ENCODE measurements at places on chromosomes 7 and 10.

GRCh38 chr7:130268463-130269317 lies 2.0 kb downstream of the CPA2 start:
- no peak for DNase-seq

DNA sequence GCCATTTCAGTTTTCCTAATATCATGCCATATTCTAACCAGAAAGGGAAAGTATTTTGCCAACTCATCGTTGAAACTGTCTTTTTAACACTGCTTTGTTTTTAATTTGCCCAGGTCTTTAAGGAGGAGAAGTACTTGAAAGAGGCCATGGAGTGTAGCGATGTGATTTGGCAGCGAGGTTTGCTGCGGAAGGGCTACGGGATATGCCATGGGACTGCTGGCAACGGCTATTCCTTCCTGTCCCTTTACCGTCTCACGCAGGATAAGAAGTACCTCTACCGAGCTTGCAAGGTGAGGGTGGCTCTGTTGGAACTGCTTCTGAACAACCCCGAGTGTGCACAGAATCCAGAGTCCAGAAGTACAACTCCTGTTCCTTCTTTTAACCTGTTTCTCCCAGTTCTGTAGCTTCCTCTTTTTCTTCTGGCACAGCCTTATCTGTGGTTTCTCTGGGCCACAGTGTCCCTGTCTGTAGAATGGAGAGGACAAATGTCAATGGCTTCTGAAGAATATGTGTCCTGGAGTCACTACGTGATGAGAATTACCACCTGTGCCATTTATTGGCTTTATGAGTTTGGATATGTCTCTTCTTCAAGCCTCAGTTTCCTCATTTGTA lies 60.1 kb downstream of the LANCL2 start:
- no peak for DNase-seq

GRCh38 chr7:787332-788240 lies 44.7 kb upstream of the SUN1 start:
- no peak for DNase-seq

DNA sequence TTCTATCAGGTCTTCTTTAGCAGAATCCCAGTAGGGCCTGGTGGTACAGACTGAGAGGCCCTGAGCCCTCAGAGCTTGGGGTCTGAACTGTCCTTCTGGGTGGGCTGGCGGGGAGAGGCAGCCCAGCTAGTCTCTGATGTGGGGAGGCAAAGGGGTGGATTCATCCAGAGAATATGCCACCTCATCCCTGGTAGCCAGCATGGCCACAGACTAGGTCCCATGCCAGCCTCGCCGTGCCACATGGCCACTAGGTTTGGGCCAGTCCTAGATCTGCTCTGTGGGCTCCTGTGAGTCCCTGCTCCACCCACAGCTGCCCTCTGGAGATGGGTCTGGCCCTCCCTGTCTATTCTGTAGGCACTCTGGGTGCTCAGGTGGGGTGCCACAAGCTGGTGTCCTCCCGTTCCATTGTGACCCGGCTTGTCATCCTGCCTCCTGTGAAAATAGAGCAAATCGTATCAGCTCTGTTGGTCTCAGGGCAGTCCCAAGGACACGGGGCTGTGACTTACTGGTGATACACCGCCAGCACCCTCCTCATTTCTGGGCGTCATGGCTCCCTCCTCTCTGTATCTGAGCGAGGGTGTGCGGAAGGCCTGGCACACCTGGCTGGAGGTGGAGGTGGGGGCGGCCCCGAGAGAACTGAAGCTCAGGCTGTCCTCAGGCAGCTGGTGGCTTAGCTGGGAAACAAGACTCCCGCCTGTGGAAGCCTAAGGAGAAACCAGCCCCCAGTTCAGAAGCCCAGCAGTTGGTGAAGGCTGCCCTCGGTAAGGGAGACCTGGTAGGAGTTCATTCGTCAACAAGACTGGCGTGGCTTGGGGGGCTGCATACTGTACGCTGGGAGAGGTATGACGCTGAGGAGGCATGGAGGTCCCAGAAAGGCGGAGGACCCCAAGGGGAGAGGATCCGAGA lies 33.3 kb downstream of the UNC5B start:
- no peak for DNase-seq

DNA sequence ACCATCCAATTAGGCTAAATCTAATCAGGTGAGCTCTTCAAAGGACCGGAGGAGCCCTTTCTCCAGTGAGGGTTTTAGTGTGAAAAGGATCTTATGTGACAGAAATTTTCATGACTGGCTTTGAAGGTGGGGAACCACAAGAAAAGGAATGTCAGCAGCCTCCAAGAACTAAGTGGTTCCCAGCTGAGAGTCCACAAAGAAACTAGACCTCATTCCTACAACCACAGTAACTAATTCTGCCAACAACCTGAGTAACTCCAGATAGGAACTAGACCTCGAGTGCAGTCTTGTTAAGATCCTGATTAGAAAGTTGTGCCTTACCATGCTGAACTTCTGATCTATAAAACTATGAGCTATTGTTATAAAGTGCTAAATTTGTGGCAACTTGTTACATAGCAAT lies 51.3 kb downstream of the PCLO start:
- no peak for DNase-seq

DNA sequence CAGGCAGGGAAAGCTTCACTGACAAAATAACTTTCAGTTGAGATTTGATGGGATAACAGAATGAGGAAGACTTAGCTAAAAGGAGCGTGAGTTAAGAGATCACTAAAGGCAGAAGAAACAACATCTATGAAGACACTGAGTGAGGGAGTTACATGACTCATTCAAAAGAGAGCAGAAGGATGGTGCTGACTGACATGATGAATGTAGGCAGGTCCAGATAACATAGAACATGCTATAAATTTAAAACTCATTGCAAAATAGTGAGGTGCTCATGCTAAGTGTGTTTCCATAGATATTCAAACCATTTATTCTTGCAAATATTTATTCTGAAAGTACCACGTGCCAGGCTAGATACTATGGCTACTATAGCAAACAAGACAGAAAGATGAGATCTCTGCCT lies 116.4 kb upstream of the DGKB start:
- no peak for DNase-seq

DNA sequence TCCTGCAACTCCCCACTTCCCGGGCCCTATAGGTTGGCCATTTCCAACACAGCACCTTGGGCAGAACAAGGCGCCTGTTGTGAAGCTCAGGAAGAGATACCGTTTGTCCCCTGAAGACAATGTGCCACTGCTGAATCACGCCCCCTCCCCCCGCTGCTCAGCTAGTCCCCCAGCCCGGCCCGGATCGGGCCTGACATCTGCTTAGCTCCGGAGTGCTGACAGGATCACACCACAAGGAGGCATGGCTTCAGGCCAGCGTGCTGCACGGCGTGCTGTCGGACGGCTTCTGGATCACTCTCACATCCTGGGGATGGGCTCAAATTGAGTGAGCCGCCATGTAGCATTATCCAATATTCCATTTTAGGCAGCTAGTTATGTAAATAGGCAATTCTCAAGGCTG lies 62.1 kb upstream of the EFCAB10 start:
- DNase-seq, result no peak

All from activated naive CD4-positive, alpha-beta T cell (primary cell).